ELF-1 (cell line): ENCODE measurements at places on chromosomes 1 and 21.
A peak's percentile ranks its signal among the peaks of the same experiment; 100 is the strongest.

- DNase-seq, result no peak
Measured at GRCh38 chr1:86466109-86466844, 2.5 kb upstream of the CLCA1 start.

DNA sequence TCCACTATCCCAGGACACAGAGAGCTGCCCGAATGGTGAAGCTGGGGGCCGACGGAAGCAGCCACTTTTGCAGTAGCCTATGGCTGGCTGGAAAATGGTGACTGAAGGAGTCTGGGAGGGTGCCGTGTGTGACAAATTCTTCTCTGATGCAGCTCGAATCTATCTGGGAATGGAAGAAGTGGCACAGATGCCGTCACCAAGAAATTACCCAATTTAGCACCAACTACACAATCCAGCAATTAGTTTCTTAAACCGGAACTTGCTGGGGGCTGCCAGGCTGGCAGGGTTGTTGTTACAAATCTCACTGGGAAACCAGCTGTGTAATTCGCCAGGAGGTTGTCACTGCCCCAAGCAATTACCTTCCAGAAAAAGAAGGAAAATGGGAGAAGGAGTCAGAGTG lies 18.0 kb downstream of the DLGAP3 start:
- DNase-seq, result no peak

DNA sequence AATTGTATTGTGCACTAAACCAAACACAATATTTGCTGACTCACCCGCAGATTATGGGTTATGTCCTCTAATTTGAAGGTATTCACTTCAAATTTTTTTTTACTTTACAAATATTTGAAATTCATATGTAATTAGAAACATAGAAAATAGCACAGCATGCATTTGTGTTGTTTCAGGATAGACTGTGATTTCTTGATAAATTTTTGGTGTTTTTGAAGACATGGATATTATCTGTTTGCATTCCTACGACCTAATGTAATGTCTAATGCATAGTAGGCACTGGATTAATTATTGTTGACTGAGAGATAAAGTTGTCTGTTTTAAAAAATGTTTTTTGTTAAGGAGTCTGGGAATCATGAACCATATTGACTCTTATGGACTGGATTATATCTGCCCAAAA lies 850.2 kb downstream of the BRINP3 start:
- no peak for DNase-seq

DNA sequence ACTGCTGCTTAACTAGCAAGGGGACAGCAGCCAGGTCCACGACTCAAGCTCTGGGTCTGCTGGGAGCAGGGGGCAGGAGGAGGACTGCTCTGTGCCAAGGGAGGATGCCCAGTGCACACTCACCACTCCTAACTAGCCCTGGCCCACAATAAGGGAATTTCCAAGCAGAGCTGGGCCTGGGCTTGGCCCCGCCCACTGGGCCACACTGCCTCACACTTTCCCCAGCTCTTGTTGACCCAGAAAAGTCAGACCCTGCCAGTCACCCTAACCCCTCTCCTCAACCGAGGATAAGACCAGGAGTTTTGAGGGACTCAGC lies 18.7 kb downstream of the SLC9A1 start:
- no peak for DNase-seq

DNA sequence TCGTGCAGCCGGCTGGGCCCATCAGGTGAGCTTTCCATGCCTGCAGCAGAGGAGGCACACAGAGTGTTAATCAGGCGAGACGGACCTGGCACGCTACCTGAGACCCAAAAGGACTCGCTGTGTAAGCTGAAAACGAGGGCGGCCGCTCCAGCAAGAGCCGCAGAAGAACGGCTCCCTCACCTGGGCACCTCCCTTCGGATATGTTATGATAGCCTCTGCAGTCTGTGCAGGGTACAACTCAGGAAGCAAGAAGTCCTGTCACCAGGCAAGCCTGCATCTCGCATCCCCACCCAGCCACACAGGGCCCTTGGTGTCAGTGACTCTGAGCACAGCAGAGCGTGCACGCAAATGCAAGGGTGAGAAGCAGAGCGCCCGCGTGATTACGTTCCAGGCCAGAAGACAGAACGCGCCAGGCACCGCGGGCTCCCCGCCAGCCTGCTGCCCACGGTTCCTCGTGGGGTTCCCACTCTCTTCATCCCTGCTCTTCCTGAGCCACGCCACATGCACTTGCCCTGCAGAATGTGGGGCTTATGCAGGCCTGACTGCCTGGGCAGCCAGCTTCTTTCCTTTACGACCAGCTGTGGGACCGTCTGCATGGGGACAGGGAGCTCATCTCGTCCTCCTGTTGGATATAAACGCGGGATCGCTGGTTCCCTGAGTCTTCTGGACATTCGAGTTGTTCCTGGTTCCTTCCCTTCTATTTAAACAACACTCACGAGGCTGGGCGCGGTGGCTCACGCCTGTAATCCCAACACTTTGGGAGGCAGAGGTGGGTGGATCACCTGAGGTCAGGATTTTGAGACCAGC lies 20.2 kb upstream of the LRRC47 start:
- DNase-seq, result no peak

DNA sequence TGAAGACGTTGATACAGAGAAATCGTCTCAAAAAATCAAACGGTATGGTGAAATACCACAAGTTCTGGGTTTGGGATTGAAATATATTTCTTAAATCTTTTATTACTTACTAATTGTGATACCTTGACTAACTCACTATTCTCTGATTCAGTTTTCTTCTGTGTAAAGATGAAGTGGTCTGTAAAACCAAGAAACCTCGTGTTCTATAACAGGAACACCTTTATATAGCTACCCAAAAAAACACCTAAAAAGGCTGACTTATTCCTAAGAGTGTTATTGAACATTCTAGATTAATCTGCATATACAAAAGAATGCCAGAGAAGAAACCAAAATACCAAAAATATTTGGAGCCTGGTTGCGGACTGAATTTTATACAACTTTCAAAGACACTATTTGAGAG lies 721 bp downstream of the LRRIQ3 start:
- DNase-seq, result no peak

DNA sequence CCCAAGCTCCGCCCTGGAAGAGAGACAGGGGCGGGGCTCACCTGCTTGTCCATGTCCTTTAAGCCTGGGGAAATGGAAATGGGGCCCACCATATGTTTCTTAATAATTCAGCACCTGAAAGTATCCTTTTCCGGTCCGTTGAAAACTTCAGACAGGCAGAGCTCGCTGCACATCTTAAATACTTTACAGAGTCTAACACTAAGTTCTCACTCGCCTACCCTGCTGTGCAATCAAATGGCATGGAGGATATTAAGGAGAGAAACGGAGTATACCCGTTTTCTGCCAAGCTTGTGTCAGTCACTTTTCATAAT lies 467 bp upstream of the CC2D1B start:
- DNase-seq, result no peak

GRCh38 chr1:53899206-53899628 lies 5.2 kb downstream of the DIO1 start:
- DNase-seq, result no peak

DNA sequence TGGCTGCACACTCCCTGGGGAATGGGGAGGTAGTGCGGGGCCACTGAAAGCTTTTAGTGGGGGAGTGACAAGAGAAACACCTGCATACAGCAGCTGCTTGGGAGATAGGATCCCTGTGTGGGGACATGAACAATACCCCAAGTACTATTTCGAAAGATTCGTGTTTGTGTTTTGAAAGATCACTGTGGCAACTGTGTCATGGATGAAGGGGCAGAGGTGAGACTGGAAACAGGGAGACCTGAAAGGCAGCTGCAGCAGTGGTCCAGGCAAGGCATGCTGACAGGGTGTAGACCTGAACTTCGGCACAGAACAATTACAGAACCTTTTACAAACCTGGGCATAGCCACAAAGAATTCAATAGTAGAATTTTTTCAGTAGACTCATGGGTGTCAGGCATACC lies 32.9 kb downstream of the TENT5C start:
- no peak for DNase-seq

DNA sequence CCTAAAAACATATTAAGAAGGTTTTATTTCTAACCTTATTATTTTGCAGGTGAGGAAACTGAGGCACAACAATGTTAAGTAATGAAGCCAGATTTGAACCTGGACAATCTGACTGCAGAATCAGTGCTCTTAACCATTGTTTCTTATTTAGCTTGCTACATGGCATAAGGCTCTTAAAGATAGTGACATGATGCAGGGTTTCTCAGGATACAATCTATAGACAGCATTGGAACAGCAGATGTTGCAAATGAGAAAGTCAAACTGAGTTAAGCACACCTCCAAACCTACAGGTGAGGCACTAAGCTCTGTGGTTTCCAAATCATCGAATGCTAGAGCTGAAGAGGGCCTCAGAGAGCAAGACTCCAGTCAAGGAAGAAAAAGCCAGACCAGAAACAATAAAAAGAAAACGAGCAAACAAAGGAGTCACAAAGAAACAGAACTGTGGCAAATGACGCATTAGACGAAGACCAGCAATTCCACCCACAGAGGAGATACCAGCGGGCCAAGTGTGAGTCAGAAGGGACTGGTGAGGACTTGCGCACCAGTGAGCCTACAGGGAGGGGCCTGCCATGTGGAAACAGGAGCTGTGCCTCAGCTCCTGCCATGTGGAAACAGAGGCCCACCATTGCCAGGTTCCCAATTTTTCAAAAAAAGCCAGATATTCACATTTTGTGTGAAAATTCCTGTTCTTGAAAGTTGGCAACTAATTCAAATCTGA lies 14.4 kb downstream of the CD58 start:
- peak; percentile 36 for DNase-seq
